ENCODE measurements at places on chromosomes 11 and 22.

GRCh38 chr11:17410606-17411379 is 22.3 kb upstream of the KCNJ11 start:
- DNase-seq = no peak

- no peak for DNase-seq
These were observed 17.4 kb downstream of the SMCO4 start for GRCh38 chr11:93525601-93526345.

- no peak for DNase-seq
These were observed 15.3 kb downstream of the IL17REL start for GRCh38 chr22:49997251-49997599.

DNA sequence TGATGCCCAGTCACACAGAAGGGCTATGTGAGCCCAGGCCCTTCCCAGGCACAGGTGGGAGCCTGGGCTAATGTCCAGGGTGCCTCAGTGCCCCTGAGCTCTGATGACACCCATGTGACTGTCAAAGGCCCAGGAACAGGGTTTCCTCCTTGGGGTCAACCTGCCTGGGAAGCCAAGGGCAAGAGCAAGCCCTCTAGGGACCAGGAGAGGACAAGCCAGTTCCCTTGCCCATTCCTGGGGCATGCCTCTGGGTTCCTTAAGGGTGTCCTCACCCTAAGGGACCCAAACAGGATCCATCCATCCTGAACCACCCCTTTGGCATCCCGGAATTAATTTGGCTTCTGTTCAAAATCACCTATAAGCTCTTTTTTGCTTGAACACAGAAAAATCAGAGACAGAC is 39.0 kb downstream of the PISD start:
- no peak for DNase-seq

- no peak for DNase-seq
These were observed 75.3 kb downstream of the APIP start for GRCh38 chr11:34840736-34841386.

GRCh38 chr11:68997995-68998348 is 15.1 kb downstream of the MRGPRF start:
- DNase-seq = no peak

DNA sequence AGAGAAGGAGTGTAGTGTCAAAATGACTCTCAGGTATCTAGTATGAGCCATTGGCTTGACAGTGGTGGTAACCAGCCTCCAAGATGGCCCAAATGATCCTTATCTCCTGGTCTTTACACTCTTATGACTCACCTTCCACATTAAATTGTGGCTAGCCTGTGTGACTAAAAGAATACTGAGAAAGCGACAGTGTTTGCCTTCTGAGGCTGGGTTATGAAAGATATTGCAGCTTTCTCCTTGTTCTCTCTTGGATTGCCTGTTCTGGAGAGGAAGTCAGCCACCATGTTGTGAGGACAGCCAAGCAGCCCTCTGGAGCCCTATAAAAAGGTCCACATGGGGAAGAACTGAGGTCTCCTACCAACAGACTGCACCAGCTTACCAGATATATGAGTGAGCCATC is 15.8 kb downstream of the C11orf71 start:
- DNase-seq = no peak

- DNase-seq = no peak
These were observed 2.2 kb downstream of the PTDSS2 start for GRCh38 chr11:452203-452744.

DNA sequence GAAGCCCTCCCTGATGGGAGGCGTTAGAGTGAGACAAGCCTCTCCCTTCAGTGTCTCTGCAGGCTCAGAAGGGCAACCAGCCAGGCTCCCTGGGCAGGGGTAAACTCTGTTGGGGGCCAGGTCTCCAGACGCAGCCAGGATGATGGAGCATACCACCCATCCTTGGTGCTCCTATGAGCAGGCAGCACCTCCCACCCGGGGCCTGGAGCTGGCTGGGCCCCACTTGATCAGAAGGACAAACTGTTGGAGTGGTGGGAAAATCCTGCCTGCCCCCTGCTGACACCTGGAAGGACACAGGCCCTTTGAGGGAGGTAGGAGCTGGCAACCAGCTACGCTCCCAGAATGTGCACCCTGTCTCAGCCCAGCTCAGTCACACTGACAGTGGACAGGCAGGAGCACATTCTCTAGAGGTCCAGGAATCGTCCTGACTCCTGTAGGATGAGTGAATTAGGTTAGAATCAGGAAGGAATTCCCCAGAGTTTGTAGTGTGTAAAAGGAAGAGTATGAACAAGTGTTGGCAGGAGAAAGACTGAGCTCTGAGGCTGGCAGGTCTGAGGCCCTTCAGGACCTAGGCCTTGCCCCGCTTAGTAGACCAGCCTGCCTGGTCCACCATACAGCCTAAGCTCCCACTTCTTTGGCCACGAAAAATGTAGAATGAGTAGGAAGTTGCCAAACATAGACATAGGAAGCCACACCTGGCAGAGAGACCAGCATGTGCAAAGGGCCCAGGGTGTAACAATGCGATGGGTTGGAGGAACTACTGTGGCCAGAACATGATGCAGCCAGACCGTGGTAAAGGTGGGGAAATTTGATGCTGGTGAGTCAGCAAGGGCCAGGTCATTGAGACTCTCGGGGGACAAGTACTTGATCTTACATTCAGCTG is 19.1 kb downstream of the ARHGEF17 start:
- no peak for DNase-seq

- DNase-seq = no peak
These were observed 36.5 kb downstream of the MADD start for GRCh38 chr11:47306484-47306844.
